ENCODE measurements at places on chromosomes 12 and 14.

GRCh38 chr12:119843100-119843499 is 34.0 kb downstream of the CIT start:
- DNase-seq, result no peak

- DNase-seq, result no peak
These were observed 26.4 kb downstream of the NOS1 start for GRCh38 chr12:117334855-117335587.

DNA sequence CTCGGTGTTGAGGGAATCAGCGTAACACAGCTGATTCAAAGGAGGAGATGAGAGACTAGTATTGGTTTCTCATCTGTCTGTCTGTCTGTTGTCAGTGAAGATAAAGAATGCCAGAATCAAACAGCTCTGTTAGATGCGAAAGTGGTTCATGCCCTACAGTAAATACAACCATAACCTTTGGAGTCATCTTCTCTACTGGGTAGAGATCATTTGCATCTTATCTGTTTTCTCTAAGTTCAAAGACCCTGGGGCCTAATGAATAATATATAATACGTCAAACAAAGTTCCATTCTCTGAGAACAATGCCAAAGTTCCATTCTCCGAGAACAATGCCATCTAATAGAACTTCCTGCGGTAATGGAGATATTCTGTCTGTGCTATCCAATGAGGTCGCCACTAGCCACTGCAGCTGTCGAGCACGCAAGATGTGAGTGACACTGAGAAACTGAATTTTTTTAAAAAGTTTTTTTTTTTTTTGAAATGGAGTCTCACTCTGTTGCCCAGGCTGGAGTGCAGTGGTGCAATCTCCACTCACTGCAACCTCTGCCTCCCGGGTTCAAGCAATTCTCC is 6.6 kb downstream of the IL31 start:
- no peak for DNase-seq

- no peak for DNase-seq
These were observed 13.9 kb upstream of the DNAH10 start for GRCh38 chr12:123748161-123748560.

DNA sequence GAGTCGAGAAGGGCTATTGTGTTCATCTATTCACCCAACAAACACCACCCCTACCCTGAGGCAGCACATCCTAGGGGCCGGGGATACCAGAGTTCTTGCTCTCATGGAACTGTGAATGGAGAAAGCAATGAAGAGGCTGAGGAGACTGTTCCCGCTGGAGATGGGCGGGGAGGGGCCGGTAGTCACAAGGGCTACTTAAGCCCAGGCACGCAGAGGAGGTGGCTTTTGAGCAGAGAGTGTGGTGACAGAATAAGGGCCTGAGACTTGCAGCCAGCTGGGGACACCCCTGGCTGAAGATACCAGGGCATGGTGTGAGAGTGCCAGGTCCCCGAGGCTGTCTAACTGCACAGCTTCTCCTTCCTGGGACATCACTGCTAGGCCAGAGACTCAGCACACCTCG is 114.1 kb upstream of the EVL start:
- DNase-seq, result no peak

DNA sequence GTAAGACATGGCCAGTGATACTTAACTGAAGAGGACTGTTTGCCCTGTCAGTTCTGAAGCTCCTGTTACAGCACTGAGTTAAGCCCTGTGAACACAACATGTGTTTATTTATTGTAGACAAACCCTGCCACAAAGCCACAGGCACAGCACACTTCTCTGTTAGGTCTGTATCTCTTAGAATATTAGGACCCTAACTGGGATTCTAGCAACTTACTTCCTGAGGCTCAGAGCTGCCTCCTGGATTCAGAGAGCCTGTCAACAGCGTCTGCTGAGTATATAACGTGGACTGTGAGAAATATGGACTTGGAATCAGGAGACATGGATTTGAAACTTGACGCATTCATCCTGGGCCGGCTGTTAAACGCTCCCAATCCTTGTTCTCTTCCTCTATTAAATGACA is 135.0 kb upstream of the HIF1A start:
- DNase-seq, result no peak

DNA sequence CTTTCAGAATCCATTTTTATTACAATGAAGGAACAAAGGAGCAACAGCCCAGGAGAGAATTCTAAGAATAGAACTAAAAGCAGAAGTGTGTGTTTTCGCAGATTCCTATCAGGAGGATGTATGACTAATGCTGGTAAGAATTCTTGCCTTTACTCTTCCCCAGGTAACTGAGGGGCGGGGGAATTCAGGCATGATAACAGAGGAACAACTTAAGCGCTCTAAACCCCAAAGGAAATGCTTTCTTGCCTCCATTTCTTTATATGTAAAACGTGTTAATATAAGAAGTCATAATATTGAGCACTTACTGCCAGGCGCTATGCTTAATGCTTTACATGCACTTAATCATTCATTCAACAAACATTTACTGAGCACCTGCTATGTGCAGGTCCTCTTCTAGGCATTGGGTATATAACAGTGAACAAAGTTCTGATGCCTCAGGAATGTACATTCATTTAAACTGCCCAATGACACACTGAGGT is 4.5 kb downstream of the HCAR1 start:
- DNase-seq, result no peak

GRCh38 chr14:74491956-74492775 is 939 bp downstream of the NPC2 start:
- no peak for DNase-seq

GRCh38 chr12:106585521-106586277 is 2.9 kb downstream of the RFX4 start:
- no peak for DNase-seq

DNA sequence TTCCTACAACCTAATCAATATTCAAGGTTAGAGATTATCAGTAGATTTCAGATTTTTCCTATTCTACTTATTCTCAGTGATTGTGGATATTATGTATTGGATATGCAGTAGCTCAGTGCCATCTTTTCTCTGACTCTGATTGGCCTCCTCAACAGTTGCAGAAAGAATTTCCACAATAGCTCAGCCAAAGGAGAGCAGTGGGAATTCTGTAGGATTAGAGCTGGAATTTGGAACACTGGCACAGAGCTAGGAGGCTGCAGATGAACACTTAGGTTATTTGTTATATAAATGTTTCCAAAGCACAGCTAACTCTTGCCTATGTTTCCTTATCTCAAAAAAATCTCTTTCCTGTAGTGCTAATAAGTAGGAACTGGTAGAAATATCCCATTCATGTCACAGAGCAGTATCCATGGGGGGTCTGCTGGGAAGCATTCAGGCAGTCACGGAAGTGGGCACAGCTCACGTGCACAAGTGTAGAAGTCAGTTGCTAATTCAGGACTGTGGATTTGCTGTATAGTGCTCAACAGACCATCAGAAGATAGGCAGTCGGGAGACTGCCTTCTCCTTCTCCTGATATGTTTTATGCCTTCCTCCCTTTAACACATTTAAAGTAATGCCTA is 116.2 kb upstream of the TMEM260 start:
- no peak for DNase-seq

GRCh38 chr12:79451978-79452377 is 238.8 kb downstream of the PAWR start:
- no peak for DNase-seq

DNA sequence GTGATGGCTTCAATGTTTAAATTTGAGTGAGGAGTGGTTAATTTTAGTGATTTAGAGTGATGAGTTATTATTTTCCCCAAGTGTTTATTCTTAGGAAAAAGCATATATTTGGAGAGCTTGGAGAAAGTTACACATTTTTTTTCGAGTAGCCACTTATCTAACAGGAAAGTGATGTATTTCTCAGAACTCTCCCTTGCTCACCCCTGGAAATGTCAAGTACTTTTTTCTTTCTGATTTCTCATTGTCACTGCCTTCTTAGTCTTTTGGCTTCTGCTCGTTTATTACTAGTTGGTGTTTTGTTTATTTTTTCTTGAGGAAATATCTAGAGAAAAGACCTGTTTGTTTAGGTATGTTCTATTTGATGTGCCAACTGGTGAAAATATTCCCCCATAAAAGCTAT is 58.8 kb downstream of the AEBP2 start:
- no peak for DNase-seq

DNA sequence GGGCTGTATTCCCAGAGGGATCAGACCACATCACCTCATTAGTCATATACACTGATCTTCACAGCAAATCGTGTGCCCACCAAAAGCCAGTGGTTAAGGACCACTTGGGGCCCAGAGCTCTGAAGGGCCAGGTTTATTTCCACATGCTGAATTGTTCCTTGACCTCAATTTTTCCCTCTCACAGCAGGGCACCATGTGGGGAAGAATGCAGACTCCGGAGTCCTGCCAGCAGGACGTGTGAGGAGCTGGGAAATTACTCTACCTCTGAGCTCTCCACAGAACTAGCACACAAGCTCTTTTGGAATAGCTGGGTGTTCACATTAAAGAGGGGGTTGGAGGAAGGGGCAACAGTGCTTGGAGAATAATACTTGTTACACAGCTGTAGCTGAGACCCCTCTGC is 57.6 kb upstream of the SEL1L start:
- no peak for DNase-seq

DNA sequence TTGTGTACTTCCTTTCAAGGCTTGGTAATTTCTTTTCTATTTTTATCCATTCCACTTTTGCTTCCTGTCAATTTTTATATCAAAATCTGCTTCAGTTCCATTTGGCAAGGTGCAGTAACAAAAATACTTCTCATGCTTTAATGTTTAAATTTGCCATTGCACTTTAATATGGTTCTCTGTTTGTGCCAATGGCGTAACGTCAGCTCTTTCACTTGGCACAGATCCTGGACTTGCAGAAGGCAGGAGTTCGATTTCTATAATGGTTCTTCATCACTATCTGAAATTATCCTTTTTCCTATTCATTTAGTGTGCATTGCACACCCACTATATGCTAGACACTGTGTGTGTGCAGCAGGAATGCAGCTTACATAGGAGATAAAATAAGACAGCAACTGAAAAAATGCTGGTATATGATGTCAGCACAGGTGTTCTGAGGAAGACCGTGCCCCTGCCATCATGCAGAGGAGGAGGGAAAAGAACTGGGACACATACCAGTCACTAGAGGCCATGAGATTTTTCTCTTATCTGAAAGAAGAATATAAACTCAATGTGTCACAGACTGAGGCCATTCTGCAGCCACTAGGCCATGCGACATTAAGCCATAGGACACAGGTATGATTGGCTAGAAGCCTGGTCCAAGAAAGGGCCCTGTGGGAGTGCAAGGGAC is 298.2 kb downstream of the RPAP3 start:
- no peak for DNase-seq

- no peak for DNase-seq
These were observed 8.0 kb upstream of the GNPTAB start for GRCh38 chr12:101838628-101839323.

- DNase-seq, result no peak
These were observed 10.8 kb downstream of the TMEM52B start for GRCh38 chr12:10189653-10190052.

DNA sequence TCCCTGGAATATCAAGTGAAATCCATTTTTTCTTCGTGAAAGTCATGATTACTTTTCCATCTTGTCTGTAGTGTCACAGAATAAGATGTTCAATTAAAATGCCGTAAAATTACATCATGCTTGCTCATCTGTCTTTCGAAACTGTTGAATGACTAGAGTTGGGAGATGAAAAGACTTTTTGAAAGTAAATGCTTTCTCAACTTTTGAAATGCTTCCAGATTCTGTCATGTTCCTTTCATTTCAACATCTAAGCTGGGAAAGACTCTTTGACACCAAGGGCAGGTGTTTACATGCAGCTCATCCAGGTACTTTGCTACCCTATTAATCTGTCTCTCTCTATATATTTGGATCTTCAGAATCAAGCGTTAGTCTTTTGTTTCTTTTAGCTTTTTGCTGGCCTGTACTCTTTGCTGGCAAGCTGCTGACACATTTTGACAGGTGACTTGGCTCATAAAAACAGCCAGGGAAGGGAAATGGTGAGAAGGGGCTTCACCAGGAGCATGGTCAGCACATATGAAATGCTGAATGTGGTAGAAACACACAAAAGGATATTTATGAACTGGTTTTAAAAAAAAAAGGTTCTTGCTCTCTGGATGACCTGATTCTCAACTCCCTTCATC is 77.0 kb upstream of the METAP2 start:
- no peak for DNase-seq

DNA sequence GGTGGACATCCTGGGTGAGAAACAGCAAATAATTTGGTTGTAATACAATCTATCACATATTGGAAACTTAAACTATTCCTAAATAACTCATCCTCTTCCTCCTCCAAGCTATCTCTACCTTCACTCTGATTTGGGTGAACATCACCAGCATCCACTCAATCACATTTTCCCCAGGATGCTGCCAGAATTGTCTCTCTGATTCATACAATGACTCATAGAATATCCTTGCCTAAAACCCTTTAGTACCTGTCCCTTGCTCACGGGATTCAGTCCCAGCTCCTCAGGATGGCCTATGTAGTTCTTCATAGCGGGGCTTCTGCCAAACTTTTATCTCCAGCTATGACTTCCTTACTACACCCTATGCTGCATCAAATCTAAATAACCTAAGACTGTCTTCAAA is 146.8 kb downstream of the EMP1 start:
- DNase-seq, result no peak

DNA sequence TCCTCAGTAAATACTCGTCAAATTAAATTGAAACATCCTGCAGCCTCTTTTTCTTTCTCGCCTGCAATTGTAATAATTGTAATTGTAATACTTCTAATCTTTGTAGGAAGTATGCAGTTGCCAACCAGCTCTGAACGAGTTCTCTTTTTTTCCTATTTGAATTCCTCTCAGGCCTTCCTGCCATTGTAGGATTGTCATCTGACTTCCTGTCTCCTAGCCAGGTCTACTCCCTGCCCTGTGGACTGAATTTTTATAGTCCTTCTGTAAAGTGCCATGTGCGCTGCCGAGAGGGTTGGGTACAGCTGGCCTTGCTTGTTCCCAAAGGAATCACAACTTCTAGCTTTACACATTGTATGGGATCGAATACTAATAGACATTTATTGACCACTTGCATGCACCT is 183.3 kb downstream of the SSPN start:
- DNase-seq, result no peak

DNA sequence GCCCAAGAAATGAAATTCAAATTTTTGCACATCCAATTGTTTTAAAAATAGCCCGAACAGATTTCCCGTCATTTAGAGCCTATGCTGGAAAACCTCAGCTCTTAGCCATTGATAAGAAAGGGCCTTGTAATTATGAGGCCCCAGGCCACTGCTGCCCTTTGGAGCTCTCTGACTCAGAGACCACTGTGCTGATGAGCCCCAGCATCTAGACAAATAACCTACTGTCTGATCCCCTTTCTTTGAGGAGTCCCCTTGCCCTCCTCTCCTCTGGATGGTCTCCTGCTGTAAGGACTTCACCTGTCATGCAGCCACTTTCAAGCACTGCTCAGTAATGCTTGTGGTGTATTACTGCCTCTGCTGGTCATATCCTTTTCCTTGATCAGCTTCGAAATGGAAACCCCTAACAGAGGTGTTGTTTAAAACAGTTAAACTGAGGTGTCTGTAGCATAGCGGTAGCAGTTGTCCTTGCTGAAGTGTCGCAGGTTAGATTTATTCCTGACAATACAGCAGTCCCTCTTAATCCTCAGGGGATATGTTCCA is 159.9 kb upstream of the SRRM4 start:
- no peak for DNase-seq

- DNase-seq, result no peak
These were observed 73.4 kb downstream of the C12orf42 start for GRCh38 chr12:103422328-103422727.

- no peak for DNase-seq
These were observed 15.8 kb downstream of the TRIM9 start for GRCh38 chr14:51079085-51079484.

GRCh38 chr12:72282721-72283120 is 10.6 kb downstream of the TRHDE start:
- DNase-seq, result no peak

GRCh38 chr12:79897617-79898016 is 37.3 kb downstream of the PPP1R12A start:
- no peak for DNase-seq

- no peak for DNase-seq
These were observed 390.1 kb downstream of the KCNH5 start for GRCh38 chr14:62655166-62655565.
